ENCODE measurements at places on chromosomes 5 and 9.

DNA sequence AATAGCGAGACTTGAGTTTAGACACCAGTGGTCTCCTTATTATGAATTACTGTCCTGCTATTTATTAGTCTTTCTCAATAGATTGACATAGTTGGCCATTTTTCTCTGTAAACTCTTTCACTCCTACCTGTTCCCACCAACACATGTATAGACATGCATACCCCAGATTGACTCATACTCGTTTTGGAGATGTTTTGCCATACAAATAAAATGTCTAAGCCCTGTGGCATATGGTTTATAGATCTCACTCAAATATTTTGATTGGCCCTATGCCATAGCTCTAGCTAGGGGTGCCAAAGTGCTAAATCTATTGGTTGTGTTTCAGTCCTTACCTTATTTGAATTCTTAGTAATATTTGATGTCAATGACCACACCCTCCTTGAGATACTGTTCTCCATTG lies 42.3 kb downstream of the CAMK4 start:
- no peak for DNase-seq

DNA sequence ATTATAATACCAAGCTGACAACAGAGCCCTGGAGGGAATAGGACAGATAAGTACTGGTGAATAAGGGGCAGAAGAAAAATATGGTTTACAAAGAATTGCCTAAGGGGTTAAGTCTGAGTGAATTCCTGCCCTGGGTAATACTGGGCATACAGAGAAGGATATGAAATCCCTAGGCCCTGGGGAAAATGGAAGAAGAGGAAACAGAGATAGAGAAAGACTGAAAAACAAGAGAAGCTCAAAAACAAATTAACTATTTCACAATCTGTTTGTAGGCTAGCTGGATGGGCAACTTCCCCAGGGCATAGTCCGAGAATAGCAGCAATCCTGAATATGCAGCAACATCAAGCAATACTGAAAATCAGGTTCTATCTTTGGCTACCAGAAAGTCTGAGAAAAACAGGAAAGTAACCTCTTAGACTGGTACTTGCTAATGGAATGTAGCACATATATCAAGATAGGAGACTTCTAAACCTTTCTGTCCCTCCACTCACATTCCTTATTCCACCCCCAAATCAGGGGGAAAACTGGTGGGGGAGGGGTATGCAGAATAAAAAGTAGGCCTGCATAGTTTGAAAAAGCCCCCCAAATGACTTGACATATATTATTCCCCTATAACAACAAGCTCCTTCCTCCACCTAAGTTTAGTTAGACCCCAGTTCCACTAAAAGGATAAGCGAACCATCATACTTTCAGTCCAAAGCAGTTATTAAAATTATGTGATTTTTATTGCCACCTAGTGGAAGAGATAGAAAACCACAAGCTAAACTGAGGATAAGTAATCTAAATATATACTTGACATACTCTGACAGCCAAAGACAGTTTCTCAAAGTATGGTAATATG lies 20.6 kb downstream of the SLC38A9 start:
- DNase-seq = peak; percentile 69

DNA sequence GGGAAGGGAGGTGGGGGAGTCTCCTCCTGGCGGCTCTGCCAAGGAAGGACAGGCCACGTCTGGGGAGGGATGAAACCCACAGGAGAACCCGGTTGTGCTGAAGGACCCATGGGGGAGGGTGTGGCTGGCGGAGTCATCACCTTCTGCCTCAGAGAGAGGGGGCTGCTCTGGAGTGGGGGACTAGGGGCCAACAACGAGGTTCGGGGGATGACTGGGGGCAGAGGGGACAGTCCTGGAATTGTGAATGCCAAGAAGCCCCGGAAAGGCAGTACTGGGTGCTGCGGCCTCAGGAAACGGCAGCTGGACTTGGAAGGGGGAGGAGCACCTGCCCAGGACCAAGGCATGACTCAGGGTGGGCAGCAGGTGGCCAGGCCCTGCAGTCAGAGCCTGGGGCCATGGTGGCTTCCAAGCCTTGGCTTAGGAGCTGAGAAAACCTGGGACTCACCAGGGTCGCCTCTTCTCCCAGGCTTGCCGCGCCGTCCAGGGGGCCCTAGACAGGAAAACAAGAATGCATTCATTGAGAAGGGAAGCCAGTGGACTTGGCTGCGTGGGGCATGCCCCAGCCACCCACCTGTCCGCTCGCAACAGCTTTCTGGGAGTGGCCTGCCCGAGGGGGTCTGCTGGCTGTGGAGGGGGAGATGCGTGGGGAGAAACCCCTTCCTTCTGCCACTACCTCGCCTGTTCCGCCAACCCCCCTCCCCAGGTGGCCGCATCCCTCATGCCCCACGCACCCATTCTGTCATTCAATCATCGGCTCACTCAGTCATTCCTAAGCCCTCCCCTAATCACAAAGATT lies 74.0 kb upstream of the PHYKPL start:
- DNase-seq = no peak

GRCh38 chr5:168427224-168427623 lies 59.0 kb upstream of the RARS1 start:
- no peak for DNase-seq

- no peak for DNase-seq
Measured at GRCh38 chr5:3345195-3345594, 250.4 kb upstream of the IRX1 start.

GRCh38 chr5:28027851-28028250 lies 989.5 kb upstream of the CDH9 start:
- DNase-seq = no peak

- no peak for DNase-seq
Measured at GRCh38 chr9:80952363-80952922, 736.9 kb downstream of the TLE1 start.

DNA sequence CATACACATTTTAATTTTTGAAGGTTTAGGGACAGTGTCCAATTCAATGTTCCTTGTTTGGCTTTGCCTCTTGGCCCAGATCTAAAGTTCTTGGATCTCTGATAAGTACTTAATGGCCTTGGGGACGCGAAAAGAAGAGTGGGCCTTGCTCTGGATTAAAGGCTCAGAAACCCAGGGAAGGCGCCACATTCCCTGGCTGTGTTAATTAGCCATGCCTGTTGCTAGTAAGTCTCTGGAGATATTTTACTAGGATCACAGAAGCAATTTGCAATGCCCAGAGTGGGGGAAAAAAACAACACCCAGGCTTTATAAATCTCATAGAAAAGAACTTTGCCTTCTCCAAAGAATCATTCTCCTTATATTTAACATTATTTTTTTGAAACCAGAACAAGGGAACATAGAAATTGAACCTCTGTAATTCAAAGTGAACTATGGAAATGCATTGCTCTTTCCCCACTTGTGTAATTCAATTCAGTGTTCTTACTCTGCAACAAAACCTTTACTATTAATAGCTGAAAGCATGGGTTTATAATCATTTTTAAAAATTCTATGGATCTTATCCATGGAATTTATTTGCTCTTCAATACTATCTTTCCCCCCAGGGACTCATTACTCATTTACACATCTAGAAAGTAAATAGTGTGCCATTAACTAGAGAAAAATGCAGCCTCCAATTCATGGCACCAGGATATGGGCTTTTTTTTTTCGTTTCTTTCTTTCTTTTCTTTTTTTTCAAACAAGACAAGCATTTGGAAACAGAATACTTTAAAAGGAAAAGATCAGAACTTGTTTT lies 172.2 kb upstream of the ANKRD55 start:
- no peak for DNase-seq

DNA sequence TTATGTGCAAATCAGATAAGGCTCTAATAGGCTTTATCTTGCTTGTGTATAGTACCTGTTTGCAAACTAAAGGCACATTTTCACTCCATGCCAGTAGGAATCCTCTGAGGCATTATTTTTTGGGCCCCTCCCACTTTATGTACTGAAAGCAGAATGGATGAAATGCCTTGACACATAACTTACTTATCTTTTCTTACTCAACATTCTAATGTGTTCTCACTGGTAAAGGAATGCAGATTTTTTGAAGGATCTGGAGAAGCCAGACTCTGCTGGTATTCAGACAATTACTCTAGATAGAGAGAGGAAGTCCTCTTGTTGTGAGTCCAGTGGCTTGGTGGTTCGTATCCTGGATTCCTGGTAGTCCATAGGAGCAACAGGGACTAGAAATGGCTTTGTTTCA lies 336.7 kb downstream of the CCDC171 start:
- DNase-seq = no peak

- DNase-seq = no peak
Measured at GRCh38 chr5:58156361-58156760, 303.5 kb downstream of the PLK2 start.

- no peak for DNase-seq
Measured at GRCh38 chr5:112822456-112822855, 38.6 kb upstream of the SRP19 start.

DNA sequence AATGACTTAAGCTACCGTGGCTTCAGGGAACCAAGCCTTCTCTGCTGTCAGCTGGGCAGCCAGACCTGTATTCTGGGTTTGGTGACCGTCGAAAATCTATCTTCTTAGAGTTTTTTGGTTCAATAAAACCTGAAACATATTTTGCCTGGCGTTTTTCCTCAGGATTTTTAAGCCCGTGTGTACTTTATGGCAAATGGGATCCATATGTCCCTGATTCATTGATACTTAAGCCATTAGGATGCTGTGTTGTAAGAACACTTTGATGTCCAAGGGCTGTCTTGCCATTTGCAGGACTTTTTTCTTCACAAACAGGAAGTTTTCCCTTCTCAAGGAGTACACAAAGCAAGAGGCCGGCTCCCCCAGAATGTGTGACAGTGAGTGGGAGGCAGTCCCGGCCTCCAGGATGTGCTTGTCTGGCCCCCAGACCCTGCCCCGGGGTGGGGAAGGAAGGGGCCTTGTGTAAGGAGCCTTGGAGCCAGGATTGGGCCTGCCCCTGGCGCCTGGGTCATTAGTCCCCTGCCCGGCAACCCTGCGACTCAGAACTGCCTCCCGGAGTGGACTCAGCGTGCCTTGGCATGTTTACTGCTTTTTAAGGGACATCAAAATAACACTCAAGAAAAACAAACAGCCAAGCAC lies 83.4 kb upstream of the SMIM23 start:
- no peak for DNase-seq

DNA sequence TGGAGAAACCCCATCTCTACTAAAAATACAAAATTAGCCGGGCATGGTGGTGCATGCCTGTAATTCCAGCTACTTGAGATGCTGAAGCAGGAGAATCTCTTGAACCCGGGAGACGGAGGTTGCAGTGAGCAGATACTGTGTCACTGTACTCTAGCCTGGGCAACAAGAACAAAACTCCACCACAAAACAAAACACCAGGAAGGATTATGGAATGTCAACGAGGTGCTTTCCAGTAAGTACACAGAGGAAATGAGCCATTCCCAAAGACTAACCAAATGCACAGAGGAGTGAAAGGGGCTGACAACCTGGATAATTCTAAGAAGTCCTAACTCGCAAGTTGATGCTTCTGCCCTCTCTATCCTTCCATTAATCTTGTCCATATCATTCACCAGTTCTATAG lies 126.1 kb upstream of the RETREG1 start:
- no peak for DNase-seq

GRCh38 chr9:110110154-110110553 lies 97.8 kb downstream of the C9orf152 start:
- no peak for DNase-seq

DNA sequence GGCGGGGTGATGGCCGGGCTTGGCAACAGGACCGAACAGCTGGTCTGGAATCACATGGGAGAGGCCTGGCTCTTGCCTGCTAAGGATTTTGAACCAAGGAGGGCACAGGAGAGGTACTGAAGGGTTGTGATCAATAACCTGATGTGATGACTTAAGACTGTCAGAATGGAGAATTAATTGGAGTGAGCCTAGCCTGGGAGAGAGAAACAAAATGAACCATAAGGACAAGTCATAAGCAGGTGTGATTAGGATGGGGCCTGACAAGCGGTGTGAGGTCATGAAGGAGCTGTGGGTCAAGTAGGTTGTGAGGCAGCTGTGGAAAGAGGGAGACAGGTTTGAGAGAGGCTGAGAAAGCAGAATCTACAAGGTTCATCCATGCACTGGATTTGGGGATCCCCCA lies 104.6 kb downstream of the MED10 start:
- DNase-seq = no peak

DNA sequence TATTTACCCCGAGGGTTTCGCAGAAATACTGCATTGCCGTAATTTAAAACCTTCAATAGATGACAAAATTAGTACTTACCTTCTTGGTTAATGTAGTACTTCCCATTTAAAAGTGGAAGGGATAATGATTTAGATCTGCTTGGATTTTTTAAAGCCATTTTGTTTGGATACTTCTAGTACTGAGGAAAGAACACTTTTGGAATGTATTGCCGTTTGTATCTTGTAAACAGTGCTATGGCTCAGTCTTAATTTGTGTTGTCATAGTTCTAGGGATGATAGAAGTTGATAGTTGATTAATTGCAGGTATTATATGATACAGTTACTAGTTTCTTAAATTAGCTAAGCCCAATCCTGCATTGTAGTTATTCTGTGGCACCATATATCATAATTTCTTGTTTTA lies 33.1 kb downstream of the TNPO1 start:
- DNase-seq = no peak

DNA sequence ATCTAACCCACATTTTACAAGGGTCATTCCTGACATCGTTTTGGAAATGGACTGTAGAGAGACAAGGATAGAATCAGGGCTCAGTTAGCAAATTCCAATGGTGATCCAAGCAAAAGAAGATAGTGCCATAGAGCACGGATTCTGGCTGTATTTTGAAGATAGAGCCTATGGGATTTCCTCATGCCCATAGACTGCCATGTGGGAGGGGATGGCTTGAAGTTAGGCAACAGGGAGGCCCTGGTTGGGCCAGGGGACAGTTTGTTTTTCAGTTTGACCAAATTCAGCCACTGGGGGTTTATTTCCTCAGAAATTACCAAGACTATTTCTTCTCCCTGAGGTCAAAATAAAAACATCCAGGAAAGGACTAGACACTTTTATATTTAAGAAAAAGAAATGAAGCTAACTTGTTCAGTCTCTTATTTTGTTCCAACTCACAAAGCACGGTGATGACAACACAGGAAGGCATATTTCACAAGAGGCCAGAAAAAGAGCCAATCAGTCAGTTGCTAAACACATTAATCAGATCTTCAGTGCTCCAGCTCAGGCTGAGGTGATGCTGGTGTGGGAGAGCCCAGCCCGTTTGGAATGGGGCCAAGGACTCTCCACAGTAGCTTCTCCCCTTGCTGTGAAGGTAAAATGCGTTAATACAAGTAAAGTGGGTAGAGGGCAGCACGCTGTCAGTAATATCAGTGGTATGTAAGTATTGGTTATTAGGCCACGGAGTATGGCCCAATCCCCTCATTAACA lies 4.4 kb upstream of the DCTN4 start:
- peak; percentile 85 for DNase-seq

GRCh38 chr5:5437227-5438172 lies 15.0 kb downstream of the ICE1 start:
- no peak for DNase-seq

Data from suppressor macrophage treated with lipopolysaccharide for 1 hour (primary cell).